Activated CD4-positive, alpha-beta memory T cell treated with anti-CD3 and anti-CD28 coated beads for 36 hours (primary cell): ENCODE measurements at places on chromosomes 1 and 21.

DNA sequence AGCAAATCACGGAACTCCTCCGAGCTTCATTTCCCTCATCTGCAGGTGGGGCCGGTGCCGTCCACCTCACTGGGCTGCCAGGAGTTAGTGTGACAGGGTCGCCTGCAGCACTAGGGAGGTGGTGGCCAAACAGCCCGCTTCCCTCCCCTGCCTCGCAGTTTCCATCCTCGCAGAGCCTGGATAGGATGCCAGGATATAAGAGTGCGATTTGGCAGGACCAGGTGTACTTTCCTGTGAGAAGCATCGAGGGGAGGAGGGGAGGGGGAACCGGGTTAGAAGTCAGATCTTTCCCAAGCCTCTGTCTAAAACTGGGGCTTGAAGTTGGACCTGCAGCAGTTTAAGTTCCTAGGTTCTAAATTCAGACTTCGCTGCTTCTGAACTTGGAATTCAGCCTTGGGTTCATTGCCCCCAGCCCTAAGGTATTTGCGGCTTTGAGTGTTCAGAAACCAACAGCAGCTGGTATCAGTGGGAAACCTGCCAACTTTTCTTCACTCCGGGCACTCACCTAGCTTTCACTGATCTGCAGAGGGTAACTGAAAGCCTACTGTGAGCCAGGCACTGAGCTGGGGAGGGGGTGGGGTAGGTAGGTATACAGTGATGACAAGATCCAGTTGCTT is 1.7 kb upstream of the JUN start:
- DNase-seq: no peak

DNA sequence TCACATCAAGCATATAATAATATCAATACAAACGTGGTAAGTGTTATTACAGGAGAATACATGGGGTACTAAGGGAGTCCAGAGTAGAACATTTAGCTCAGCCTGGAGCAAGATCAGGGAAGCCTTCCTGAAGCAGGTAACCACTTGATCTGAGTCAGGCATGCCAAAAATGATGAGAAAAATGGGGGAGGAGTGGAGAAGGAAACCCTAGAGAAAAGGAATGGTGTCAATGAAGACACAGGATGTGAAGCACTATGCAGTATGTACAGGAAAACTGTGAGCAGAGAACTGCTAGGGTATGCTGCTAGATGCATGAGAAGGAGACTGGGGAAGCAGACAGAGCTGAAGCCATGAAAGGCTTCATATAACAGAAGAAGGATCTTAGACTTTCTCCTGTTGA is 84.7 kb downstream of the NOTCH2 start:
- no peak for DNase-seq

DNA sequence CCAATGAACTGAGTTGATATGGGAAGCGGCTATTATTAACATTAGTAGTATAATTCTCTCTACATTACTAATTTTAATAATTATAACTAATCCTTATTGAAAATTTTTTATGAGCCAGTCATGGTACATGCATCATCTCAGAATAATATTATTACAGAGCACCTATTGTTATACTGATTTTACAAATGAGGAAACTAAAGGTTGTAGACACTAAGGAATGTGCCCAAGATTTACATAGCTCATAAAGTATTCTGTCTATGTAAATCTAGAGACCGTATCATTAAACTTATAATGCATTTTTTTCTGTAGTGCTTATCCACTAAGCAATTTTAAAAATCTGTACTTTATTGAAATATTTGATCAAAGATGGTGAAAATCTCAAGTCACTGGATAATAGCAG is 825.9 kb downstream of the PLA2G4A start:
- DNase-seq: no peak

GRCh38 chr21:42499444-42500112 is 3.6 kb upstream of the RSPH1 start:
- no peak for DNase-seq

DNA sequence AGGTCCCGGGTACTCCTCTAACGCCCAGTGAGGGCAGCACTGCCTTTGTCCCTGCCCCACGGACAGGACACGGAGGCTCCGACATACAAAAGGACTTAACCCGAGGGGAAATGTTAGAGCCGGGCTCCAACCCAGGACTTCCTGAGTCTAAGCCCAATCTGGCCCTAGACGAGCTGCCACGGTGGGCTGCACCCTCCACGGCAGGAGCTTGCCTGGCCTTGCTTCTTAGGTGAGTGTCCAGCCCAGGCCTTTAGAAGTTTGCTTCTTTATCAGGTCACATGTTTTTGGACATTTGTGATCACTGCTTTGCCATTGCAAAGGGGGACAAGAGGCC is 11.0 kb upstream of the TMEM200B start:
- no peak for DNase-seq

- no peak for DNase-seq
These were observed 16.5 kb upstream of the TRAPPC10 start for GRCh38 chr21:43995521-43996105.

- peak; percentile 23 for DNase-seq
These were observed 29.1 kb downstream of the CENPF start for GRCh38 chr1:214632091-214632490.

DNA sequence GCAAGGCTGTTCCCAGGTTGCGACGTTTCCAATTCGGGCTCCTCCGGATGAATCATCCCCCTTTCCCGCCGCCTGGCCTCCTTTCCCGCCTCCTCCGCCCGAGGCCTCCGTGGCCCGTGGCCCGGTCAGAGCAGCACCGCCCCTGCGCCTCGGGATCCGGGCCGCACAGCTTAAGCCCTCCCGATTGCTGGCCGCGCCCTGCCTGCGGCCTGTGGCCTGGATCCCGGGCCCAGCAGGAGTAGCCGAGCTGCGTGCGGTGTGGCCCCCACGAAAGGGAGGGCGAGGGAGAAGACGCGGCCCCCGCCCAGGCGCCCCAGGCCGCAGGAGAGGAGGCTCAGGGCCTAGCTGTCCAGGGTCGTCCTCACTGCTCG is 1.0 kb downstream of the TMEM200B start:
- DNase-seq: peak; percentile 18

- no peak for DNase-seq
These were observed 58.9 kb upstream of the SAMD13 start for GRCh38 chr1:84242641-84243040.

DNA sequence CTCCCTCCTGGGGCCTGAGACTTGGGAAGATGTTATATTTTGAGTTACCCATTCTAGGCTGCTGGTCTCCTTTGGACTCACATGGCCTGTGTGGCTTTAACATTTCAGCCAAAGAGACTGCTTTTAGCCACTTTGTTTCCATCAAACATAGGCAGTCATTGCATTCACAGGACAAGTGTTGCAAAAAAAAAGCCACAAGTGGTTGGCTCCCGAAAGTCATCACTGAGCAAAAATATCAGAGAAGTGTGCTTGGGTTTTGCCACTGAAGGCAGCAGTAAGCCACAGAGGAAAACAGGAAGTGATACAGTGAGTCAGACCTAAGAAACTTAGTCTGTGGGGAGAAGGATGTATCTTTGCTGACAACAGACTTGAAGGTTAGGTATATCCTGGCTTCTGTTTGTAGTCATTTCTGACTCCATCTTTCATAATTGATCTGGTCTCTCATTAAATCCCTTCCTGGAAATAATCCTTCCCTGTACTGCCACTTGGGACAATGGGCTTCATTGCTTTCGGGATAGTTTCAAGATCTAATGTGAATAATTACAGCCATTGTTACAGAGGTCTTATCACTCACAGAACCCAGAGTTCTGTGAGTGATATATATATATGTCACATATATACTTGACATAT is 80.9 kb downstream of the COLGALT2 start:
- DNase-seq: peak; percentile 72

DNA sequence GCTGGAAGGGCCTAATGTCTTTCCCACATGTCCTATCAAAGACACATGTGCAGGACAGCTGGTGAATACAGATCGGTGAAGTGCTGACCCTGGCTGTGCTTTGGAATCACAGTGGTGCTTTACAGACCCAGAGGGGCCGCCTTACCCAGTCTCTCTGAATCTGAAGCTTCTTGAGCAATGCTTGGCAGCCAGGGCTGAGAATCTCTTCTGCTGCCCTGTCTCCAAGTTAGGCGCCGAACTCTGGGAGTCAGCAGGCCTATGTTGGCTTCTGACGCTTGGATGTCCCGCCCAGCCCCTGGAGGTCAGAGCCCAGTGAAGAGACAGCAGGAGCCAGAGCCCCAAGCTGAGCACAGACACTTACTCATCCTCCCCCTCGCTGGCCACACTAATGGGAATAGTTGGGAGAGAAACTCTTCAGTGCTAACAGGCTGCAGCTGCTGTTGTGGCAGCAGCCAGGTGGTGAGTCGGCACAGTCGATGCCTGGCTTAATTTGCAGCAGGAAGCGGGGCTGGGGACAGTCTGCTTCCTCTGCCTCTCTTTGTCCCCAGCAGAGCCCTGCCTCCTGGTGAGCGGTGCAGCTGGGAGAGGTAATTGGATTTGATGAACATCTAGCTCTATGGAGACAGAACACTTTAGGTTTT is 68.1 kb downstream of the URB2 start:
- DNase-seq: no peak

DNA sequence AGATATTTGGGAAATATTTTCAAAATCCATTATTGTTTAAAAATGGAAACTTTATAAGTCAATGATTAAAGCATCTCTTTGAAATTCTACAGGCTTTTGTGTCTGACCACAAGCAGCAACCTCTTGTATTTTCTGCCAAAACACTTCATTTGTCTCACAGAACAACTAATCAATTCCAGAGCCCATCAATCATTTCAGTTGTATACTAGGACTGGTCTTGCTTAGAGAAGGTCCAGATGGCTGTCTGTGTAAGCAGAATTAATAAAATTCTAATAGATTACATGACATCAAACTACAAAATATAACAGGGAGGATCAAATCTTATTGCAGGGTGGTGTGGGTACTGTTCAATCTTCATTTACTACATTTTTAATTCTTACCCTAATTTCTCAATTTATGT is 76.4 kb downstream of the ACBD6 start:
- DNase-seq: no peak

DNA sequence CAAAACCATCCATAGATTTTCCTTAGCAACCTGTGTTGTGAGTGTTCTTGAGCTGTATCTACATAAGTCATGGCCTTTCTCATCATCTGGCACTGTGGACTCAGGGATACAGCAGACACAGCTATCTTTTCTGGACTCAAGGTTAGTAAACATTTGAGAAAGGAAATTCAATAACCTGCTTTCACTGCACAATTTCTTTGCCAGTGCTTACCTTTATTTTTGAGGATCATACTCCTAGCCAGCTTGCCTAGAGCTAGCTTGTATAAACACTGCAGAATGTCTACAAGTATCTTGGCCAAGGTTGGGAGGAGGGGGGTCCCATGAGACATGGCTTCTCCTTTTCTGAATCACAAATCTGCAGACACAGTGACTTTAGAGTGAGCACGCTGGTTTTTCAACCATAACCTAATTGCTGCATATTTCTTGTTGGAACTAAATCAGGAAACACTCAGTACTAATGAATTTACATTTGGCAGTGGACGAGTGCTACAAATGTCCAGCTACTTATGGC is 27.2 kb downstream of the ADAMTS5 start:
- no peak for DNase-seq

- peak; percentile 53 for DNase-seq
These were observed 82.2 kb downstream of the NIBAN1 start for GRCh38 chr1:184892116-184892515.

DNA sequence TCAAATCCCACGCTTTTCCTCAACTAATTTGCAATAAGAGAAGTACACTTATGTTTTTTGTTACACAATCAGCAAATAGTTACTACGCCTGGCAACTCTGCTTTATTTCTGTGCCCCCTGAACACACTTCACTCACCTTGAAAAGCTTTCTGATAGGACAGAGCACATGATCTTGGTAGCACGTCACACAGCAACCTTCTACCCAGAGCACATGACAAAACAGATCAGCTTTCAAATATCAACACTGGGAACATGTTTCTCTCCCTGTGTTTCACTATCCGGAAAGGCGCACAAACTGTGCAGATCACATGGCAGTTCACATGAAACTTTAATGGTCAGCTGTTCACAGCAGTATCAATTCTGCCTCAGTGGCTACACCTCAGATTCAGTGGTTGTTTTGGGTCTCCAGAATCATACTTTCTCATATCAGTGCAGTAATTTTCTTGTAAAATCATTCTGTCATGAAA is 2.2 kb downstream of the SLC19A2 start:
- no peak for DNase-seq

GRCh38 chr1:30284728-30285475 is 438.5 kb downstream of the MATN1 start:
- DNase-seq: no peak

DNA sequence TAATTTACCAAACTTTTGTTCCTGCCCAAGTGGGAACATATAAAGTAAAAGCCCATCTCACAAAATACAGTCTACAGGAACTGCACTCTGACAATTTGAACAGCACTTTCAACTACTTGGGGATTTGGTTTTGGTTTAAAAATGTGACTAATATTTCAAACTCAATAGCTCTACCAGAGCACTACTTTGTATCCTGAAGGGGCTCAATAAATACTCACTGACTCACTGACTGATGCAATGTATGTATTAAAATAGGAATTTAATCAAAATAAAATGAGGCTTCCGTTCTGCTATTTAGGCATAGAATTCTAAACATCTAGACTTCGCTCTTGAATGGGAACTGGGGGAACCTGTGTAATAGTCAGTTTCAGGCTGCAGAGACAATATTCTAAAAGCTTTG is 21.9 kb downstream of the EFCAB14 start:
- no peak for DNase-seq

DNA sequence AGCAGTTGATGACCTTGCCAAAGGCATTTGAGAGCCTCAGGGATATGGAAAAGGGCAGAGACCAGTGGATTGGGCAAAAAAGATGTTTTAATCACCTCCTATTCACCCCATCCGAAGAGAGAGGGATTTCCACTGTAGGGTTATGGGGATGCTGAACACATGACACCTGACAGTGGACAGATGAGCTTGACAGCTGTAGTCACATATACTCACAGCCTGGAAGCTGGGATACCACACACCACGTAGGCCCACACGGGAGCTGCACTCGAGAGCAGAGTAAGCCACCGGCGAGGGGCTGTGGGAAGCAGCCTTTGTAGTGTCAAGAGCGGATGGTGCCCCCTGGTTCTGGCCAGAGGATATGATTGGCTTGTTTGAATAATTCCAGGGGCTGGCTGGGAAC is 20.0 kb downstream of the ZBTB40 start:
- no peak for DNase-seq

- no peak for DNase-seq
These were observed 72.1 kb downstream of the RGS13 start for GRCh38 chr1:192707978-192708547.

DNA sequence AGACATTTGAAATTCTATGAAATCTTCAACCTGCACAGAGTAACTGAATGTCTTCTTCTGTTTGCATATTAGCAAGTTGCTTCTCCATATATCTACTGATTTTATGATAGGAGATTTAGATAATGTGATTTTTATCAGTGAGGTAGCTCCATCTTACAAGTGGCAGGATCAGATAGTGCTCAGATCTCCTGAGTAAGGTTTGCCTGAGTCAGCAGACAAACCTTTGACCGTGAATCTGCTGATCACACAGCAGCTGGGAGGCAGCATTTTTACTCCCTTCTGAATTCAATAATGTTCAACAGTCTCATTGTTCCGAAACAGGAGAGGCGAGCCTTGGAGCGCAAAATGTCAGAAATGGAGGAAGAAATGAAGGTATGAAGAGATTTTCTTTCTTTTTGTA is 141.4 kb downstream of the SYT2 start:
- DNase-seq: no peak

GRCh38 chr1:175632667-175633066 is 110.7 kb downstream of the TNR start:
- DNase-seq: no peak

GRCh38 chr21:45286671-45287437 is 841 bp downstream of the POFUT2 start:
- peak; percentile 10 for DNase-seq

- DNase-seq: no peak
These were observed 29.6 kb downstream of the DMRTA2 start for GRCh38 chr1:50393522-50394120.
